ENCODE measurements at places on chromosomes 6 and 20.

DNA sequence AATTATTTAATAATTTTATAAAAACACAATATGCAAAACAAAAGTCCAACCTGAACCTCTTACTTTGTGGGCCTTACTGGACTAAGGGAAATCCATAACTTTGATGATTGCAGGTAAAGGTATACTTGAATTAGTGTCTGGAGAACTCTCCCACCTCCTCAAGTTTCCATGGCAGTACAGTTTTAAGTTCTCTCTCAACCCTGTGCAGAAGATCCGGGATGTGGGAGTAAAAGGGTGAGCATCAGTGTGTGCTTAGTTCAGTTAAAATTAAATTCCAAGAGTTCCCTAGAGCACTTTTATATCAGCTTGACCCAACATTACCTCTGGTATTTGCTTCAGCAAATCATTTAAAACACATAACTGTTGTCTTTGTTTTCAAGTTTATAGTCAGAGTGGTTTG is 47.5 kb downstream of the RIMS1 start:
- no peak for DNase-seq

GRCh38 chr6:24858177-24858653 is 59.5 kb upstream of the ARMH2 start:
- no peak for DNase-seq

- no peak for DNase-seq
These were observed 14.8 kb downstream of the TRIM31 start for GRCh38 chr6:30097902-30098768.

GRCh38 chr20:53215166-53215565 is 243.0 kb downstream of the TSHZ2 start:
- no peak for DNase-seq

DNA sequence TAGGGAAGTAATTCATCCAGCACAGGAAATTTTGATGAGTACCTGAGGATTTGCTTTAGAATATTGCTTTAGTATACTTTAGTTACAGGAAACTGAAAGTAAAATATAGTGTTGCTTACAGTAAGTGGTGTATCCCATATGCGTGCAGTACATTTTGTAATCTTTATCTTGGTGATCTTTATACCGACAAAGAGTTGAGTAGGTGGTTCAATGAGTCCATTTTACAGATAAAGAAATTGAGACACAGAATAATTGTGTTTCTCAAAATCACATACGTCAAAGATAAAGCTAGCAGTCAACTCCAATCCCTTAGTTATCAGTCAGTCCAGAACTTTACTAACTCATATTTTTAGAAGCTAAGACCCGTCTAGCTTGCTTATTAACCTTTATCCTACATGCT is 65.8 kb upstream of the E2F3 start:
- no peak for DNase-seq

- DNase-seq = no peak
These were observed 101.1 kb upstream of the EMILIN3 start for GRCh38 chr20:41467690-41468089.

DNA sequence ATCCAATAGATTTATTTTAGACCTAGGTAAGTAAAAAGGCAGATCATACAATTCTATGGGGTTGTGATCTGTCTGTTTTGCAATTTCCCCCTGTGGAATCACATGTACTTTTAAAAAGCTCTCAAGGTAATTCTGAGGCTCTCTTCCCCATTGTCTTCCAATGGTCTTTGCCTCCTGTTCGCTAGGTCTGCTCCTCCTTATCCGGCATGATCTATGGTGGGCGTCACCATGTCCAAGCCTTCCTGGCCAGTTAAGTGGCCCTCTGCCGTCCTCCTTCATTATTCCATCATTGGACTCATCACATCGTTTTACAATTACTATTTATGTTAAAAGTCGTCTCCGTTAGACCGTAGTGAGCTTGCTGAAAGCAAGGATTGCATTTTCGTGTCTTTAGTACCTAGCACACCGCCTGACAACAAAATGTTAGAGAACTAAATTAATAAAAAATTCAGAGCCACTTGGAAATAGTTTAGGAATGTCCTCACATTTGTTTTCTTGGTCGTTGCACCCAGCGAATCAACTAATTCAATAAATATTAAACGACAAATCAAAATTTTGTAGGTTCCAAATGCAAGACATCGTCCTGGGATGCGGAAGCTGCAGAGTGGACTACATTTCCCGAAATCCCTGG is 2.2 kb upstream of the STXBP5 start:
- peak; percentile 15 for DNase-seq

DNA sequence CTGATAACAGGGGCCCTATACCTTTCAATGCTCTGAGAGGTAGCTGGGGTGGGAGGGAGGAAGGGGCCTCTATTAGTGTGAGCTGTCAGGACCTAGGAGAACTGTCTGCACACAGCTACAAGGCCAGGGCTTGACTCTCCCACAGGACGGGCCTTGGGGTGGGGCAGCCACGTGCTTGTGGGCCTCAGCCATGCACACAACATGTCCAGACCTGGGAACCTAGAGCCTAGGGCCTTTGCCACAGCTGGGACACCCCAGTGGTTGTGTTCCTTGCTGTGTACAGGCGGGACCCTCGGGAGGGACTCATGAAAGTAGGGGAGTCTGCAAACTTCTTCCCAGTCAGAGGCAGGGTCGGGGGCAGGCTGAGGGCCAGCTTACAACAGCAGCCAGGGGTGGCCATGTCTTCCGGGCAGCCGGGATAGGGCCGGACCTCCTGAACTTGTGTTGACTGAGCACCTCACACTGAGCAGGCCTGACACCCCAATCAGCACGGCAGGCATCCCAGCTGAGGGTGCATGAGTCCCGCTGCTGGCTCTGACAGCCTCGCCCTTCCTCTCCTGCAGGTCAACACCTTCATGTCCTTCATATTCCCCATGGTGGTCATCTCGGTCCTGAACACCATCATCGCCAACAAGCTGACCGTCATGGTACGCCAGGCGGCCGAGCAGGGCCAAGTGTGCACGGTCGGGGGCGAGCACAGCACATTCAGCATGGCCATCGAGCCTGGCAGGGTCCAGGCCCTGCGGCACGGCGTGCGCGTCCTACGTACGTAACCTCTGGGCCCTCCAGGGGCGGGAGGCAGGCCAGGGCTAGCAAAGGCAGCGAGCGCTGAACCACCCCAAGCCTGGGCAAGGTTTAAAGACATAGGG is 41.9 kb upstream of the MRGBP start:
- DNase-seq = no peak

GRCh38 chr6:138575257-138575656 is 76.0 kb upstream of the NHSL1 start:
- no peak for DNase-seq

GRCh38 chr6:51456282-51456681 is 631.1 kb downstream of the PKHD1 start:
- no peak for DNase-seq

GRCh38 chr6:126335210-126335609 is 4.7 kb upstream of the CENPW start:
- DNase-seq = no peak
